ENCODE measurements at places on chromosomes 7 and 10. TPM values are rescaled to one million over a fixed set of nuclear protein-coding genes. Genes with fewer than 3 reads are reported as not detected.

GRCh38 chr7:23380556-23380955, 81.4 kb downstream of the MALSU1 start:
- H3K27ac ChIP-seq, result no peak overlapping the region
- no peaks in the 10 kb centered on the region for H3K27me3 ChIP-seq
- DNase-seq, result no peak
- no peaks in the 10 kb centered on the region for H3K4me1 ChIP-seq
- H3K36me3 ChIP-seq, result no peaks in the 10 kb centered on the region

DNA sequence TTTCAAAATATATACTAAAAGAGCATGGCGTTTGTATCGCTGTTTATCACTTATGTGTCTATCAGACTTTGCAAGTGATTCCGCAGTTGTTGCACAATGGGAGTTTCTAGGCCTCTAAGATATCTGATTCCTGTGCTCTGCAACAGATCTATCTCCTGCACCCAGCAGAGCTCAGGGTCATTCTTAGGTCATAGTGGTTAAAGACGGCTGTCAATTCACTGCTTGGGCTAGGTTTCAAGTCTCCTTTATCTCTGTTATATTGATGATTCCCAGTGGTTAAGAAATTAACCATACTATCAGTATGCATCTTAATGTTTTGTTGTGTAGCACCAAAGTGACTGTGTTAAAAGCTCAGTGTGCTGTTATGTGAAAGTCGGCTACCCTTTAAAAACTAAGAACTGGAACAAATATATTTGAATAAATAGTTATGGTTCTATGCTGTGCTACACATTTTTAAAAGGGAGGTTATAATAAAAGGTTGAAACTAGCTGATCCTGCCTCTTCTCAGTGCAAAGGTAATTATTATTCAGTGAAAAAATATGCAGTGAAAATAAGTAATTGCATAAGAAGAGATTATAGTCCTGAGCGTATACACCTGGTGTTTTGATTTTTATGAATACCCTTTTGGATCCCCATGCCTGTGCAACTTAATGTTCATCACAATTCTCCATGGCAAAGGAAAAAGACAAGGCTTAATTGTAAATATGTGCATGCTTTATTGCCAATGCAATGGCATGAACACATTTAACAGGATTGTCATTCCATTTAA, 24.0 kb downstream of the HOXA1 start:
- no peaks in the 10 kb centered on the region for H3K36me3 ChIP-seq
- no peak overlapping the region for H3K4me3 ChIP-seq
- DNase-seq, result no peak
- no peak overlapping the region for H3K27ac ChIP-seq
- no peaks in the 10 kb centered on the region for H3K27me3 ChIP-seq
- H3K4me1 ChIP-seq, result no peaks in the 10 kb centered on the region

GRCh38 chr7:76383089-76383944, 24.5 kb upstream of the YWHAG start:
- H3K4me1 ChIP-seq, result no peaks in the 10 kb centered on the region
- no peak overlapping the region for H3K4me3 ChIP-seq
- no peaks in the 10 kb centered on the region for H3K27me3 ChIP-seq
- H3K36me3 ChIP-seq, result no peaks in the 10 kb centered on the region
- DNase-seq, result no peak

PLEKHS1 gene
- total RNA-seq, result not detected

DNA sequence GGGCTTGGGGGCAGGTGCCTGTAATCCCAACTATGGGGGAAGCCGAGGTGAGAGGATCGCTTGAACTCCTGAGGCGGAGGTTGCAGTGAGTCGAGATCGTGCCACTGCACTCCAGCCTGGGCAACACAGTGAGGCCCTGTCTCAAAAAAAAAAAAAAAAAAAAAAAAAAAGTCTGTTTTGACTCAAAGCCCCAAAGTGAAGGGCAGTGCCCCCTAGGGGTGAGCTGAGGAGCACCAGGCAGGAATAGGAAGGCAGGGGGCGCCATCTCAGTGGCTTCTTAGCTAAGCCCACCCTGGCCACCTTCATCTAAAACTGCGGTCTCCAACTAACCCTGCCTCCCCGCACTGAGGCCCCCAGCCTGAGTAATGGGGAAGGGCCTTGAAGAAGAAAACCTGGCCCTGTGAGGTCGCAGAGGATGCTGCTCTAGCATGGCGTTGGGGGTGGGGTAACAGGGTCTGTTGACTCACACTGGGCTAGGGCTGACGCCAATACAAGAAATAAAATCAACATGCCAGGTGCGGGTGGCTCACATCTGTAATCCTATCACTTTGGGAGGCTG, 9.8 kb downstream of the PODXL start:
- H3K27ac ChIP-seq, result no peak overlapping the region
- H3K36me3 ChIP-seq, result no peaks in the 10 kb centered on the region
- H3K4me1 ChIP-seq, result no peaks in the 10 kb centered on the region
- H3K4me3 ChIP-seq, result no peak overlapping the region

GRCh38 chr10:95303535-95303934, 12.7 kb upstream of the PDLIM1 start:
- H3K4me1 ChIP-seq, result no peaks in the 10 kb centered on the region
- no peaks in the 10 kb centered on the region for H3K36me3 ChIP-seq
- DNase-seq, result no peak
- H3K27me3 ChIP-seq, result no peaks in the 10 kb centered on the region
- H3K4me3 ChIP-seq, result no peak overlapping the region

FEZF1 gene
- total RNA-seq, result not detected
